ENCODE measurements at places on chromosomes 5 and 9.

- no peak for DNase-seq
These were observed 394.3 kb downstream of the GADD45G start for GRCh38 chr9:89999176-89999533.

DNA sequence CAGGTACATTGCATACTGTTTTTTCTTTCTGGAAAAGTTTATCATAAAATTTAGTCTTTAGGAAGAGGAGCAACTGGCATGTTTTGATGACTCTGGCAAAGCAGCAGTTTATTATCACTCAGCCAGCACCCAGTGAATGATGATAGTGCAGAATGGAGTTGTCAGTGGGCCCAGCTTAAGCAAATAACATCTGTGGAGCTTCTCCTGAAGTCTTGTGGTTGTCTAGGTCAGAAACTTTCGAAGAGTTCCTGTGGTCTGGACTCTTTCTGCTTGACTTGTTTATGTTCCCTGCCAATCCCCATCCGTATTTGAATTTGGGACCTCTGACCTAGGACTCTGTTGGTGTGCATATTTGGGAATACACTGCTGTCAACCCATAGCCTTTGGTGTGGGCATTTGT lies 38.1 kb upstream of the C5orf47 start:
- DNase-seq = no peak

DNA sequence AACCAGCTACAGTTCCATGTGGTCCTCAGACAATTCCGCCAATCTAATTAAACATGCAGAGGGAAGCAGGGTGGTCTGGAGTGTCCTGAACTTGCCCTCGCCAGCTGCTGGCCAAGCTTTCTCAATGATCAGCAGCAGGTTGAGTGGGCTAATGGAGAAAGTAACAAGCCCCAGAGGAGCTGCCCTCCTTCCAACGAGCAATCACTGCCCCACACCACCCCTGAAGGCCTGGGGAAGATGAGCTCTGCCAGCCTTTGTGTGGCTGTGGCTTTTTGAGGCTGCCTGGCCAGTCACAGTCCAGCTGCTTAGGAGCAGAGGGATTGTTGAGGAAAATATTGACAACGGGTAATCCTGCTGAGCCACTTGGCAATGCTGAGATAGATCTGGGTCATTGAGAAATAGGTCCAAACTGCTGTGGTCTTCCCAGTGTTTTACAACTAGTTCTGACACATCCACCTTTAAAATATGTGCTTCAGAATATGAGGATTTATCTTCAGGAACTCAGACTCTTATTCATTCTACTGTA lies 107.3 kb downstream of the CD180 start:
- no peak for DNase-seq

GRCh38 chr9:125631391-125632085 lies 75.5 kb downstream of the MAPKAP1 start:
- DNase-seq = no peak

DNA sequence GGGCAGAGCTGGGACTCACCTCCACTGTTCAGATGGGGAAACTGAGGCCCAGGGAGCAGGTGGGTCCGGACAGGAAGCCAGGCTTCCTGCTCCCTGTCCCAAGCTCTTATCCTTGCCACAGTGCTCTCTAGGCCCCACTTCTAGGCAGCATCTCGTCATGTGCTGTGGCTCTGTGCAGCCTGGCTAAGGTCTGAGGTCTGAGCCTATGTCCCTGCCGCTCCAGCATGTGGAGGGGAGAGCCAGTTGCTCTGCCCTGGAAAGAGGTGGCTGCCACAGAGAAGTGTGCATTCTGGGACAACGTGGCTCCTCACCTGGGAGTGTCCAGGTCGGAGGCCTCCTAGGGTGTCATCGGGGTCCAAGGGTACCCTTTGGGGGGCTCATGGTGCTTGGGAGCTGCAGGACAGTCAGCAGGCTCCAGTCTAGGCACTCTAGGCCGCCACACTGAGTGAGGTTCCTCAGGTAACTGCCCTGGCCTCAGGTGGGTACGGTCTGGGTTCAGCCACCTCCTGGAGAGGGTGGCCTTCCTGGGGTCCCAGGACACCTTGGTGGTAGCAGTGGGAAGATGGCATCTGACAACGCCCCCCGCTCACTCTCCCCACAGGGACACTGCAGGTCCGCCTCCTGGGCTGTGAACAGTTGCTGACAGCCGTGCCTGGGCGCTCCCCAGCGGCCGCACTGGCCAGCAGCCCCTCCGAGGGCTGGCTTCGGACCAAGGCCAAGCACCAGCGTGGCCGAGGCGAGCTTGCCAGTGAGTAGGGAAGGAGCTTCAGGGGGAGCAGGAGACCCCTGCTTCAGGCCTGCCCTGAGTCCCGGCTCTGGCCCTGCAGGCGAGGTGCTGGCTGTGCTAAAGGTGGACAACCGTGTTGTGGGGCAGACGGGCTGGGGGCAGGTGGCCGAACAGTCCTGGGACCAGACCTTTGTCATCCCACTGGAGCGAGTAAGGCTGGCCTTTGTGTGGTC lies 10.4 kb downstream of the PKN3 start:
- DNase-seq = peak; percentile 3

GRCh38 chr9:21966140-21966851 lies 27.9 kb downstream of the CDKN2A start:
- no peak for DNase-seq

DNA sequence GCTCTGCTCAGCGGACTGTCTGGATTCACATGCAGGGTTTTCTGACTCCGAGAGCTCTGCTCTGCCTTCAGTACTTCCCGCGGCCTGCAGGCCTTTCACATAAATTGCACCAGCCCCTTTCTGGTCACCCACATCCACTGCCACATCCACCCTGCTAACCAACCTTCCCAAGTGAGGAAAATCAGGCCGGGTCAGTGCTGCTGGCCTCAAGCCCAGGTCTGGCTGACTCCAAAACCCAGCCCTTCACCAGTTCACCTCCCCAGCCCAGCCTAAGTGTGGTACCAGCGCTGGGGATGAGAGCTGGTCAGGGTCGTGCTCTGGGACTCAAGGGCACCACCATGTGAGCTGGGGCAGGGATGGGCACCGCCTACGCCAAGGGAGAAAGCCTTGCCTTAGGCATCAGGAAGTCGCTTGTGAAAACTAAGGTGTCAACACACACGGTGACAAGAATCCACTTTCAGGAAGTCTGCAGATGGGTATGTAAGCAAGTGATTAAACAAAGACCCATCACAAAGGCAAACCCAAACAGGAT lies 12.3 kb downstream of the LMAN2 start:
- no peak for DNase-seq
